ENCODE measurements at places on chromosomes 7 and 10.

GRCh38 chr10:13526948-13527863, 1.6 kb downstream of the BEND7 start:
- peak; percentile 86 for DNase-seq

DNA sequence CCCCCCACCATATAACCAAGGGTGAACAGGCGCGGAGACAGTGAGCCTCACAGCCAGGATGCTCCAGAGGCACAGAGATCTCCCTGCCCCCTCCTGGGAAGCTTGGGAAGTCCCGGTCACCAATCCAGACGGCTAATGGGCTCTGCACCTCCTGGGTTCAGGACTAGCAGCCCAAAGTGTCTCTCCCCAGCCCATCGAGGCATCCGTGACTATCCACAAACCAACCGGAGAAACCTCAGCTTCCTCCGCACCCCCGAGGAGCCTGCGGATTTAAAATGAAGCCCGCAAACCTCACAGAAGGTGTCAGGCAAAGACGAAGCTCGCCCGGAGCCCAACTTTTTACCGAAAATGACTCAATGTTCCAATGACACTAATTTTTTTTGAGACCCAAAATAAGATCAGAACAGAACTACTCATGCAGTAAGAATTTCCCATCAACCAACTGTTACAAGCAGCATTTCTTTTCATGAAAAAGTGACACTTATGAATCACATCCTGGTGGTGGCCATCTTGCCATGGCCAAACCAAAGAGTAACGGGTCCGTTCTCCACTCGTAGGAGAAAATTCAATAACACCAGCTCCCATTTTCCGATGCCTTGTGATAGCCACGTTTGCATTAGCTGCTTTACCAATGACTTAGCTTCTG, 6.0 kb downstream of the PDGFA start:
- DNase-seq = peak; percentile 84

DNA sequence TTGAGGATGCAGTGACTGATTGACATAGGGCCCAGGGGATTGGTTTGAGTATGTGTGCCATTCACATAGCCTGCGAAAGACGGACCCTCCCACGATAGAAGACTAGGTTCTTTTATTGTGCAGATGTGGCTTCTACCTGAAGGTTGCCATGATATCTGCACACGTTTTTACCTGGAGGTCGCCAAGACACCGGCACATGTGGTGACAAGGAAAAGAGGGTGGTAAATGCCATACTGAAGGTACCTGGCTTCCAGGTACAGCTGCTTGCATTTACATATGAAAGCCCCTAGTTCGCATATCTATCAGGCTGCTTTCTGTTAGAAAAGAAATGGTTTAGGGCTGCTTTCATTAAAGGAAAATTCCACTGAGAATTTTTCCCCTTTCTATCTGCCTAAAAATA, 43.6 kb downstream of the ZNF22 start:
- DNase-seq = no peak

DNA sequence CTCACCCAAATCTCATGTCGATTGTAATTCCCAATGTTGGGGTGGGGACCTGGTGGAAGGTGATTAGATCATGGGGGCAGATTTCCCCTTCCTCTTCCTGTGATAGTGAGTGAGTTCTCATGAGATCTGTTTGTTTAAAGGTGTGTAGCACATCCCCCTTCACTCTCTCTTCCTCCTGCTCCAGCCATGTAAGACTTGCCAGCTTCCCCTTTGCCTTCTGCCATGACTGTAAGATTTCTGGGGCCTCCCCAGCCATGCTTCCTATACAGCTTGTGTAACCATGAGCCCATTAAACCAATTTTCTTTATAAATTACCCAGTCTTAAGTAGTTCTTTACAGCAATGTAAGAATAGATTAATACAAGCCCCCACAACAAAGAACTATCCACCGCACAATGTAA, 109.9 kb upstream of the JAZF1 start:
- DNase-seq = no peak

- DNase-seq = no peak
Measured at GRCh38 chr7:618539-619367, 99.1 kb upstream of the PDGFA start.

- DNase-seq = peak; percentile 93
Measured at GRCh38 chr7:1924258-1924817, 254.3 kb downstream of the ELFN1 start.

DNA sequence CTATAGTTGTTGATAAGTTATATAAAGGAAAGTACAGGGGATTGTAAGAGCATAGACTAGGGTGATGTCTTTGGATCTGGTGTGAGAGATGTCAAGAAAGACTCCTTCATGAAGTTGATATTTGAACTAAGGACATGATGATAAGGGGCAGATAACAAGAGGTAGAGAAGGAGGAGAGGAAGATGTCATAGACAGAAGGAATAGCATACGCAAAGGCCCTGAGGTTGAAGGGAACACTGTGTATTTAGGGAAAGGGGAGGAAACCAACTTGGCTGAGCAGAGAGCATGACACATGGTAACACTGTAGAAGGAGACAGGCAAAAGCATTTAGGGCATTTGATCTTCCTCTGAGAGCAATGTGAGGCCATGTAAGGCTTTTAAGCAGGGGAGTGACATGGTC, 170.8 kb downstream of the CHN2 start:
- DNase-seq = no peak

DNA sequence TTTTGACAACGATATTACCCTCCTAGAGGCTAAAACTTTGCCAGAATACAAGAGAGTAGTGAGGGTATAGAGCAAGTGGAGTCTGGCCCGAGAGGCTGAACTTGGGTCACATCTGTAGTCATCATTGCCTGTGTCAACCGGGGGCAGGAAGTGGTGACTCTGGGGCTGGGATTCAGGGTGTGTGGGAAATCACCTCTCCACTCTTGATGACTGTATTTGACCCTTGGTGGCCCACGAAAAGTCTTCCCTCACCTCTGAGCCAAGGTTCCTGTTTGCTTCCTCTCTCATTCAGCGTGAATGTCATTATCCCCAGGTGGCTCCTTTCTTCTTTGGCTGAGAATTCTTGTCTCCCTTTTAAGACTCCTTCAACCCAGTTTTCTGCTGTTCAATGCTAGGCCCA, 240.4 kb downstream of the ABCA13 start:
- DNase-seq = no peak

DNA sequence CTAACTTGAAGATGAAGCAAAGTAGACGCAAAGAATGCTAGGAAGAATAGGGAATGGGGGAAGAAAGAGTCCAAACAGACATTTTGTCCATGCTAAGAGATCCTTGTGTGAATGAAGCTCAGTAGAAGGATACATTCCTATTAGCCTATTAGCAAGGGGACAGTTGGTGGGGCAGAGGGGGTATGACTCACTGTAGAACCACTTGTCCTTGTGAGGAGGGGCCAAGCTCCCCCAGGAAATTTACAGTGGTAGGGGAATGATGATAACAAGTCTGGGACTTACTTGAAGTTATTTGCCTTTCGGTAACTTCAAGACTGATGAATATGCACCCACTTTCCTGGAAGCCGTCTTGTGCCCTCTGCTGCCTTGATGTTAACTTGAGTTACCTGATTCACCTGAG, 17.2 kb upstream of the SYPL1 start:
- DNase-seq = peak; percentile 19

DNA sequence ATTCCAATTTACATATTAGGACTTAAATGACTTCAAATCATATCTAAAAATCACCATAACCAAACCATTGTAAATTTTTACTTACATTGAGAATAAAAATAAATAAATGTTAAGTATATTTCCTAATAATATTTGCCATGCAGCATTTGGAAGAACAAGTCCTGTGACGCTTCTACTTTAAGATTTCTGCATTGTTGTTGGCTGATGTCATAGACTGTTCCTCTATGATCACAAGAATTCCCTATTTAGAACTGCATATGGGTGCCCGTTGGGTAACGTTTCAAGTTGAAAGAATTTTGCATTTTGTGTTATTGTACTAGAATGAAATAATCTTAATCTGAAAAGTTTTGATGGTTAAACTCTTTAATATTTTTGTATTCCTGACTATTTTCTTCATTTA, 5.1 kb upstream of the ITGB1 start:
- peak; percentile 82 for DNase-seq

DNA sequence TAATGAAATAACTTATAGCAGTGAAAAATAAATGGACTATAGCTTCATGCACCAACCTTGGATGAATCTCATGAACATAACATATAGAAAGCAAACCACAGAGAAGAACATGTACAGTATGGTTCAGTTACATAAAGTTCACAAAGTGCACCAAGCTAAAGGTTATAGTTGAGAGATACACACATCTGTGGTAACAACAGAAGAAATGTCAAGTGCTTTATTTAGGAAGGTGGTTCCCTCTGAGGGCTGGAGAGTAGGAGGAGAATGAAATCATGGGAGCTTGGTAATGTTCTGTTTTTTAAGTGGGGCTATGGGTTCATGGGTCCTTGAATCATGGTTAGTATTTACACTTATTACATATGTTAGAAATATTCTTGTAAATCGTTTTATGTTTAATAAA, 323.3 kb downstream of the PHTF2 start:
- no peak for DNase-seq

GRCh38 chr7:104990983-104991382, 23.0 kb upstream of the KMT2E start:
- no peak for DNase-seq

DNA sequence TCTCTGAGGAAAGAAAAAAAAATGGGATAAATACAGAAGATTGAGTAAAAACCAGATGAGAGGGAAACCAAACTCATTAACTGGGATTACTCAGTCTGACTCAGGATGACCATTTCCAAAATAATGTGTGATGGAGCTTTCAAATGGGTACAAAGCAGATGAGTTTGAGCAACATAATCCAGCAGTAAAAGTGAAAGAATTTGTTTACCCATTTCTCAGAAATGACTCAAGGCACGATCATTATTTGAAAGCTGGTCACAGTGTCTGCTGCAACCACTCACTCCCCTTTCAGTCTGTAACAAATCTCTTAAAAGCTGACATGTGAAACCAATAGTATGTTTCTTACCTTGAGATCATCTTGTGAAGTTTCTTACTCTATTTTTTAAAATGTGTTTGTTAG, 104.7 kb upstream of the KLF14 start:
- peak; percentile 98 for DNase-seq

DNA sequence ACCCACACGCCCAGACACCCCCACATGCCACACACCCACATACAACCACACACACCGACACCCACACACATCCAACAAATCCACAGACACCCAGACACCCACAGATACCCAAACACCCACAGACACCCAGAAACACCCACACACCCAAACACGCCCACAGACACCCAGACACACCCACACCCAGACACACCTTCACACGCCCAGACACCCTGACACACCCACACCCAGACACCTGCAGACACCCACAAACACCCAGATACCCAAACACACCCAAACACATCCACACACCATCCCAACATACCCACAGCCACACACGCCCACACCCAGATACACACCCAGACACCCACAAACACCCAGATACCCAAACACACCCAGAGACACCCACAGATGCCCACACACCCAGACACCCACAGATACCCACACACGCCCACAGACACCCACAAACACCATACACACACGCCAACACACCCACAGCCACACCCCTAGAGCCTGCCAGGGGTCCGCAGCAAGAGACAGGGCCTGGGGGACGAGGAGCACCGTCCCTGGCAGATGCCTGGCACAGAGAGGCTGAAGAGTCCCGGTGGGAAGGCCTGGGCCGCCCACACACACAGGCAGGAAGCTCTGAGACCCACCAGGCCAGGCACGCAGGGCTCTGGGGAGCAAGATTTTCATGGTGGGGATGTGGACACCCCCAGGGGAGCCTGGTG, 28.5 kb downstream of the CYP2W1 start:
- DNase-seq = no peak

GRCh38 chr10:14820775-14821154, 17.1 kb downstream of the CDNF start:
- DNase-seq = no peak
